ENCODE measurements at places on chromosomes 13 and 19.

GRCh38 chr19:4916292-4917082, 7.2 kb downstream of the UHRF1 start:
- peak; percentile 19 for DNase-seq

GRCh38 chr13:97221989-97222700, at the start of gene MBNL2:
Gene MBNL2 (plus strand): TSS chr13:97222333. CDS start chr13:97276236, 53,903 bp downstream.
- DNase-seq = peak; percentile 68

GRCh38 chr13:113794764-113795173, 35.7 kb downstream of the TMEM255B start:
- DNase-seq = no peak

DNA sequence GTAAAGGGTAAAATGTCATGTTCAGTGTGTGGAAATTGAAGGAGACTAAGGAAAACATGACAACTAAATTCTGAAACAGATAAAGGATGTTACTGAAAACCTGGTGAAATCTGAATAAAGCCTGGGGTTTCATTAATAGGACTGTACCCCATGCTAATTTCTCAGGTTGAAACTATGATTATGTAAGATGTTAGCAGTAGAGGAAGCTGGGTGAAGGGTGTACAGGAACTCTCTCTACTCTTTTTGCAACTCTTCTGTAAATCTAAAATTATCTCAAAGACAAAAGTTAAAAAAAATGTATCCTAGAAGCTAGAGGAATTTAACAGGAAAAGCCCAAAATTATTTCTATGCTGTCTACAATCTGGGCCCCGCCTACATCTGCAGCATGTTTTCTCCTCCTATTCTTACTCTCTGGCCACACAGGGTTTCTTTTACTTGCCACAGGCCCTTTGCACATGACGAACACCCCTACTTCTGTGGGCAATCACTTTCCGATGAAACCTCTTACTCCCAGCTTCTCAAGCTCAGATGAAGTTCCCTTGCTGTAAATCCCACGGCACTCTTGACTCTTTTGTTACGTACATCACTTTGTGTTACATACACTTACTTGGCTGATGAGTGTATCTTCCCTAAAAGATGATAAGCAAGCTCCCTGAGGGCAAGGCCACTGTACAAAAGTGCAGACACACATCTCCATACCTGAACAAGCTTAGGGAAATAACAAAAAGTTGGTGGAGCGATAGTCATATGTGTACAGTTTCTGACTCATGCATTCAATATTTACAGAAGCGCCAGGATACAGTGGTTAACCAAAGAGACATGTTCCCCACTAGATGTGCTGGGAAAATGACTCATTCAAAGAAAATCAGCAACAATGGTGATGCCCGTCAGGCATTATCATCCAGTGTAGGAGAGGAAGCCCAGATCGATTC, 32.6 kb downstream of the RUBCNL start:
- no peak for DNase-seq

DNA sequence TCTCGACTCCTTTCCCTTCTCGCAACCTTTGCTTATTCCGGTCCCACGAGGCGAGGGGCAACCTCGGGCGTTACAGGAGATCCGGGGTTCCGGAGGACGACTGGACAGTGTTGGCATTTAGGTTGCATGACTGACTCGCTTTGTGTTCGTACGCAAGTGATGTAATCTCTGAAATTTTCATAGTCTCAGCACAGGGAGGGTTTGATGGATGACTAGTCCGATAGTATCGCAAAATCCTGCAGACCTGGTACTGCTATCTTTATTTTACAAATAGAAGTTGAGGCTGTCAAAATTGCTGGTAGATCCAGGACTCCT, 342 bp downstream of the DDX49 start:
- DNase-seq = no peak

DNA sequence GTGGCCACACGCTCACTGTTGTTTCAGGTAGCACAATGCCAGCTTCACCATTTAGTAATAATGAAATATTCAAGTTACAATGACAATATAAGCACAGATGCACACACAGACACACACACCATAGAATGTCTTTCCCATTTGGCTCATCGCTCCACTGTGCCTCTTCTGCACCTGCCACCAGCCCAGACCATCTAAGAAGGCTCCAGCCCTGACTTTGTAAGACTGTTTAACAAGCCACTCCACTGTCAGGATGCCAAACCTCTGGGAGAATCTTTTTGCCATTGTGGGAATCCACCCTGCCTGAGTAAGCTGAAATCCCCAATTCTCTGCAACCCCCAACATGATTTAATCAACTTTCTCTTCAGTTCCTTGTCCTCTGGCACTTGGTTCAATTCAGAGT, 60.6 kb downstream of the LHFPL6 start:
- no peak for DNase-seq

DNA sequence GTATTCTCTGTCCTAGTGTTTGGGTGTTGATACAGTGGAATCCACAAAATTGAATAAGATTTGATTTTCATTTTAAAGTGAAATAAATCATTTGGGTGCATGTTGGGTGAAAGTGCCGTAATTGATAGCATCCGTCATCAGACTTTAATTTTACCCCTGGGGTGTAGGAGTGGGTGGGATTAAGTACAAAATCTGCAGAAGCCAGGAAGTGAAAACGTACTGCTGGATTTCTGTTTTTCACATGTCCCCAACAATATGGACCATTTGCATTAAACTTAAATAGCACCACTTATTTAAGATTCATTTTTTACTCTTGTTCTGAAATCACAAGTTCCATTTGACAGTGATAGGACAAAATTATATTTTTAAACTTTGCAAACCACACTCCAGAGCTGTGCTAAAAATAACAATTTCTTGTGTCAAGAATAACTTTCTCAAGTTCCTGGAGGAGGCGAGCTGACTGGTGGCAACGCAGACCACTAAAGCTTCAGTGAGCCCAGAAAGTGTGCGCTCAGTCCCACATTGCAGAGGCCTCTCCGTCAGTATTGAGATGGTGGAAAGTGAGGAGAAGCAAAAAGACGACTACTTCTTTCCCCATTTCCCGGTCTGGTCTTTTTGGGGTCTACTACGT, 71.3 kb downstream of the ARHGEF7 start:
- no peak for DNase-seq

DNA sequence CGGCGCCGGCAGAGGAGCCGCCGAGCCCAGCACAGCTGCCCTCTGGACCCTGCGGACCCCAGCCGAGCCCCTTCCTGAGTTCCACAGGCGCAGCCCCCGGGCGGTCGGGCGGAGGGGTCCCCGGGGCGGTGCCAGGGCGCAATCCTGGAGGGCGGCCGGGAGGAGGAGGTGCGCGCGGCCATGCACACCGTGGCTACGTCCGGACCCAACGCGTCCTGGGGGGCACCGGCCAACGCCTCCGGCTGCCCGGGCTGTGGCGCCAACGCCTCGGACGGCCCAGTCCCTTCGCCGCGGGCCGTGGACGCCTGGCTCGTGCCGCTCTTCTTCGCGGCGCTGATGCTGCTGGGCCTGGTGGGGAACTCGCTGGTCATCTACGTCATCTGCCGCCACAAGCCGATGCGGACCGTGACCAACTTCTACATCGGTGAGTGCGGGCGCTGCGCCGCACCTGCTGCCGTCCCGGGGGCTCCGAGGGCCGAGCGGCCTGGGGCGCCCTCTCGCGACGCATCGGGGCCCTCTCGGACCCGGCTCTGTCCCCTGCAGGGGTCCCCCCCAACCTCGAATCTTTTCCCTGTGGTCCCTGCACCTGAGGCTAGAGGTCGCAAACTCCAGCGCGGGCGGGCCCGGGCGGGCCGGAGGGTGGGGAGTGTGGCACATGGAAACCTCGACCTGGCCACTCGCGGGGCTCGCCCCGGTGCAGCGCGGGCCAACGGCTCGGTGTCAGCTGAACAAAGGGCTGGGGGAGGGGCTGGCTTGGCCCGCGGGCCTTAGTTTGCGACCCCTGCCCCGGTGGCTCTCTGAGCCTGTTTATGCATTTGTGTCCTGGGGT, at the start of gene KISS1R:
TSS of gene KISS1R (plus strand) at position 11 of the 829 bp plus-strand sequence. CDS start at position 181, 170 bp downstream.
- no peak for DNase-seq

GRCh38 chr13:113914333-113915011, 50.6 kb upstream of the GAS6 start:
- no peak for DNase-seq

DNA sequence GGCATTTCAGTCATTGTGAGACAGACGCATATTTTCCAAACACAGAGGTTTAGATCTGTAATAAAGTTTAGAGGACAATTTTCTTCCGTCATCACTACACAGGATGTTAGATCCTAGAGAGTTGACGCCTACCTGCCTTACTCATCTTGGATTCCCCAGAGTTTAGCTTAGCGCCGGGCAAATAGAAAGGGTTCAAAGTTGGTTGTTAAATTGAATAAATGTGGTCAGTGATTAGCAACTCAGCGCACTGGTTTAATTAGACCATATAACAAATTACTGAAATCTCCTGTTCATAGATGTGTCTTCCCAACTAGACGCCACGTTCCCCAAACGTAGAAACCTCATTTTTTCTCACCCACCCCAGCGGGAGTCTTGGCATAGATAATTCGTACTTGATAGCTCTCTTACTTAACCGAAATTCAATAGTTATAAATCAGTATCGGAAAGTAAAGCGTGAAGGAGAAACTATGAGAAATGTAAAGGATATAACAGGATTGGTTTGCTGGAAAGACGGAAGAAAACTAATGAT, 726 bp upstream of the UFM1 start:
- DNase-seq = peak; percentile 0
